ENCODE measurements at places on chromosomes 12 and 14. TPM values are rescaled to one million over a fixed set of nuclear protein-coding genes. Genes with fewer than 3 reads are reported as not detected.
A peak's percentile ranks its signal among the peaks of the same experiment; 100 is the strongest.

Gene PSMA3
- 76.2 TPM for total RNA-seq

Gene CLEC1B
- total RNA-seq = not detected

Gene GPR137C
- total RNA-seq = 0.33 TPM

Gene SLC8A3
- total RNA-seq = not detected

DNA sequence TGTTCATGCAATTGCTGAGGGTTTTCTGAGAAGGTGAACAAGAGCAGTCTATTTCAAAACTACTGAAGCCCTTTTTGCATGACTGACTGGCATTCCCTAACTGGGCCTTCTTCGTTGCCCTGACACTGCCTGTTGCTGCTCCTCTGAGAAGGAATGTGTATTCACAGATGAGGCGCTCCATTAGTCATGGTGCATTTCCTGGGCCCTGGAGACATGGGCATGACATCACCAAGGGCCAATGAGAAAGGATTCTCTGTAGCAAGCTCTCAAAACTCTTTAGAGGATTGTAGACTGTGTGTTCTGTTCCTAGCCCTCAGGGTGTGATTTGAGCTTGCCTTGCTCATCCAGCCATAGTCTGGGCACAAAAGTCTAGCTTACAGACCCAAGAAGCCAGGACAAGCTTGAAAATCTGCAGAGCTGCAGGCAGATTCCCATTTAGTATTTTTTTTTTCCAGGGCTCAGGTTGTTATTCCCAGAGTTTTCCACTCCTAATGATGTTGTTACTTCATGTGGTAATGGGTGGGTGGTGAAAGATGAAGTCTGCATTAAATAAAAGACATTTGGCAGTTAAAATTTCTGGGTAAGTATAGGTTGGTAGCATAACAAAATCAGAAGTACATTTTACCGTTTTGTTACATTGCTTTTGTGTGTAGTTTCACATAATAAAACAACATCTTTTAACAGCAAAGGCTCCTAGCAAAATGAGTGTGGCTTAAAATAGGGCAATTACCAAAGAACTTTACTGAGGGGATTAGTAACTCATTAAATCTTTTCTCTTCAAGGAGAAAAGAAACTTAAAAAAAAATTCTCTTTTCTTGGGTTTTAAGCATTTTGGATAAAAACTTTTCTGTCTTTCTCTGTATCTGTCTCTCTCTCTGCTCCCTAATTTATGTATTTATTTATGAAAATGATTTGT, 318.4 kb downstream of the RAD51B start:
- peak; percentile 76 for DNase-seq

DNA sequence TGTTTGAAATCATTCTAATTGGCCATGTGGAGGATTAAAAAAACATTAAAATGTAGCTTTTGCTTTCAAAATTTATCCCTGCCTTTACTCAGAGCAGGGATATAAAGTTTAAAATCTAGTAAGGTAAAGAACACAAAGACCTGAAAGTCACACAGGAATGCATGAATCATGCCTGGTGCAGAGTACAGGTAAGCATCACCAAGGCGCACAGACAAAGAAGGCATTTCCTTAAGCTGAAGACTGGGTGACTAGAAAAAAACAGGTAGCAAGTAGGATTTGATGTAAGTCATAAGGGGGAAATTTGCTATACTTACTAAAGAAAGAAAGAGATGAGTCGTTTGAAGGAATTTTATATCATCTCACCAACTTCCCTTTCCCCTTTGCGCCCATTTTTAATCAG, 405.6 kb downstream of the GXYLT1 start:
- DNase-seq = no peak

GRCh38 chr14:90617961-90618360, 198.3 kb downstream of the TTC7B start:
- no peak for DNase-seq

DNA sequence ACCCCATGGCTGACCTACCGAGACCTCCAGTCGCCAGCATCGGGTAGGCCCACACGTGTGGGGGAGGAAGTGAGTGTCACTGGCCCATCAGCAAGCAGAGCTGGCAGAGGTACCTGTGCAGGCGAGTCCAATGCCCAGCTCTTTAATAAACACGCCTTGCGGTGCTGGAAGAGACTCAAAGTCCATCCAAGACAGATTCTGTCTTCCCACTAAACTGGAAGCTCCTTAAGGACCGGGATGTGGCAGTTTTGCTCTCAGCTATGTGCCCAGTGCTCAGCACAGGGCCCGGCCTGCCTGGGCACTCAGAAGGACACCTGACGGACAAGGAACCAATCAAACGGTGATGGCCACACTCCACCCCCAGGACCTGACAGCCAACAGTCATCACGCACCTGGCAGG, 65.0 kb downstream of the ITPK1 start:
- DNase-seq = no peak

DNA sequence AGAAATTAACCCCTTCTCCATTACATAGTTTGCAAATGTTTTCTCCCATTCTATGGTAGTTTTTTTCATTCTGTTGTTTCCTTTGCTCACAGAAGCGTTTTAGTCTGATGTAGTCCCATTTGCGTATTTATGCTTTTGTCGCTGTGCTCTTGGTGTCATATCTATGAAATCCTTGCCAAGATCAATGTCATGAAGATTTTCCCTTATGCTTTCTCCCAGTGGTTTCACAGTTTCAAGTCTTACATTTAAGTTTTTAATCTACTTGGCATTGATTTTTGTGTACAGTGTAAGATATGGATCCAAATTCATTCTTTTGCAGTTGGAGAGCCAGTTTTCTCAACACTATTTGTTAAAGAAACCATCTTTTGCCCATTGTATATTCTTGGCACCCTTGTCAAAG, 357.6 kb downstream of the APAF1 start:
- no peak for DNase-seq

DNA sequence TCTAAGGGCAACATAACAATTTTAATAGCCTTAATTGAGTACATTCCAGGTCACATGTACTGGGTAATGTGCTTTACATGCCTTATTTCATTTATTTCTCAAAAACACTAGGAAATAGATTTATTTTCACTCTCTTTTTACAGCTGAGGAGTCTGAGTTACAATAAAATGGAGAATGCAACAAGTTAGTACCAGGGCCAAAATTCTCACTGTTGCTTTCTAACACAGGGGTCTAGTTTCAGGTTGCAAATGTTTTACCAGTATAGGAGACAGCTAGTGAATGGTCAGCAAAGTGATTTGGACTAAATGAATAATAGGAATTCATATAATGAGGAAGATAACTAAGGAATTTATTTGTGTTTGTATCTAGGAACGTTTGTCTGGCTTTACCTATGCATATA, 137.3 kb downstream of the RASSF9 start:
- no peak for DNase-seq

DNA sequence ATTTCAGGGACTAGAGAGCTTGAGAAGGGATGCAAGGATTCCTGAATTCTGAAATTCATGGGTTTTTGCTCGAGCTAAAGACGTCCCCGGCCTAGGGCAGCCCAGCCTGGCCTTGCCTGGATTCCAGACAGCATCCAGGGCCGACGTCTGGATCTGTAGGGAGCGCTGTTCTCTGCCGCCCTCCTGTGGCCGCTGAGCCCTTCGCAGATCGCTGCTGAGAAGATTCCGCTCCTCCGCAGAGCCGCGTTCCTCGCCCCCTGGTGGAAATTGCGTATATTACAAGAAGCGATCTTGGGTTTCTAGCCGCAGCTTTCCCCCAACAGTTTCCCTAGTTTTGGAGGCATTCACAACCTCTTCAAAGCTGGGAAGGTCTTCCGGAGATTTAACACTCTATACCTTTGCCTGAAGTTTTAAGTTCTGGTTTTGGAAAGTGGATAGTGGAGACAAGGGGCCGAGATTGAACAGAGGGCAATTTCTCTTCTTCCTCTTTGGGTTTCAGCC, 5.1 kb downstream of the CISTR start:
- DNase-seq = peak; percentile 93

GRCh38 chr14:65222440-65222858, 120.1 kb upstream of the MAX start:
- no peak for DNase-seq

DNA sequence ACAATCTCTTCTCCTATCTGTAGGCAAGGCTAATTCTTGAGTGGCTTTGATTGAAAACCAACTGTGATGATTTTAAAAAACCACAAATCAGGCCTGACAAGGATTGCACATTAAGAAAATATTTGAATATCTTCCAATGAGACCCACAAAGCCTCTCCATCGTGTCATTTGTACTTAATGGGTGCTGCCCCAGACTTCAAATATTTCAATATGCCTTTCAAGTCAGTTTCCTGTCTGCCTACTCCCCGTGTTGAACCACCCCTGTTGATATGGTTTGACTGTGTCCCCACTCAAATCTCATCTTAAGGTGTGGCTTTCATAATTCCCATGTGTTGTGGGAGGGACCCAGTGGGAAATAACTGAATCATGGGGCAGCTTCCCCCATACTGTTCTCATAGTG, 159.7 kb upstream of the EGLN3 start:
- DNase-seq = no peak

- no peak for DNase-seq
These were observed 30.9 kb downstream of the LRTM2 start for GRCh38 chr12:1851151-1851701.

GRCh38 chr12:81255947-81256346, 178.1 kb downstream of the ACSS3 start:
- no peak for DNase-seq

All from breast epithelium (tissue), 4 donors.